SHP77 treated with DMSO at 0.1 percent for 48 hours (cell line): ENCODE measurements at places on chromosomes 16 and 17.

- no peak for DNase-seq
Measured at GRCh38 chr17:65173976-65174683, 37.0 kb downstream of the RGS9 start.

- DNase-seq, result no peak
Measured at GRCh38 chr16:7887316-7887715, 554.7 kb downstream of the RBFOX1 start.

GRCh38 chr16:78249056-78249455 is 149.6 kb downstream of the WWOX start:
- no peak for DNase-seq

- DNase-seq, result no peak
Measured at GRCh38 chr16:65698791-65699321, 577.0 kb upstream of the CDH11 start.
